Fibroblast of pulmonary artery (primary cell): ENCODE measurements at places on chromosomes 16 and 17.

- no peak for DNase-seq
These were observed 101.6 kb downstream of the SKAP1 start for GRCh38 chr17:48328457-48328856.

DNA sequence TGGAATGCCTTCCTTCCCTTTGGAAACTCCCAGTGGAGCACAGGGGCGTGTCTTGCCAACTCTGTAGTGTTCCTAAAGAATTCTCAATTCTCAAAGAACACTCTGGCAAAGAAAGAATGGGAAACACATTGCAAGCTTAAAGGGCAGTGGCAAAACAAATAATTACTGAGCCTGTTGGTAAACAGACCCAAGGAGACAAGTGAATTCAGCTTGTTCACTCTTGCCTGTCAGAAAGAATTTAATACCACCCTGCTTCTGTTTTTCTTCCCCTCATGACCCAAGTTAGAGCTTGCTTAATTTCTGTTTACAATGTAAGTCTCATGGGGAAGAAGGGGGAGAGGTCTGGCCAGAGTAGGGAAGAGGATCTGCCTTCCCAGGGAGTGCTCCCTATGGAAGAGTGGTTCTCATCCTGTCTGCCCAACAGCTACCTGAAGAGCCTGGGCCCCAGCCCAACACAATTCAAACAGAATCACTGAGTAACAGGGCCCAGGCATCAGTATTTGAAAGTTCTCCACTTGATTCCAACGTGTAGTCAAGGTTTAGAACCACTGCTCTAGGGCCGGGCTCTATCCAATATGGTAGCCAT is 386.0 kb downstream of the SLC39A11 start:
- no peak for DNase-seq

- peak; percentile 27 for DNase-seq
These were observed 149.6 kb downstream of the SOX9 start for GRCh38 chr17:72270273-72270924.

- no peak for DNase-seq
These were observed 24.1 kb downstream of the DNAJA2 start for GRCh38 chr16:46949241-46949892.
